SK-N-DZ (cell line): ENCODE measurements at places on chromosomes 13 and 19.

DNA sequence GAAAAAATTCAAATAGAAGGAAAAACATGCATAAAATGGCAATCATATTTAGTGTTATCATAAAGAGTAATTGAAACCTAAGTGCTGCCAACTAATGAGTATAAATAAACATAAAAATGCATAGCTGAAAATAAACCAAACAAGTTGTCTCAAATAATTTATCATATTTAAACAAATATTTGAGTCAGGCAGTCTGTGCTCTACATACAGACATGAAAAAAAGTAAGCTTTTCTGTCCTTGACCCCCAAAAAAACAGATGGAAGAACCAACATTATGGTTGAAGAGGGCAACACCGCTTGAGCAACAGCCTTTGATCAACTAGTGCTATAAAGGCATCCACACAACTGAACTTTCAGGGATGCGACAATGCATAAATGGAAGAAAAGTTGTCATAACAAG is 735.1 kb upstream of the MIR17HG start:
- DNase-seq = no peak

GRCh38 chr13:54165581-54166215 is 1137.1 kb downstream of the OLFM4 start:
- DNase-seq = no peak

DNA sequence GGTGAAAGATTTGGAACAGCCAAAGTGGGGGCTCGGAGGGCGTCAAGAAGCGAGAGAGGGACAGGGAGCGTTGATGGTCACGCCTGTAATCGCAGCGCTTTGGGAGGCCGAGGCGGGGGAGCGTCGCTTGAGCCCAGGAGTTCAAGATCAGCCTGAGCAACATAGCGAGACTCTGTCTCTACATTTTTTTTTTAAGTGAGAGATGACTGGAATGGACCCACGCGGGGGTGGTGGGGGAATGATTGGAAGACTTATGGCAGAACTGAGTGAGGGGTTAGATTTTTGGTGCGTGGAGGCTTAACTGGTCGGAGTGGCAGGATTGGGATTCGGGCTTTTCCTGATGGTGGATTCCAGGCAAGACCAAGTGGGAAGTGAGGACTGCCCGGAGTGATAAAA is 725 bp downstream of the PSMD8 start:
- no peak for DNase-seq

- DNase-seq = no peak
These were observed 120.3 kb upstream of the SERTM1 start for GRCh38 chr13:36553491-36553890.

DNA sequence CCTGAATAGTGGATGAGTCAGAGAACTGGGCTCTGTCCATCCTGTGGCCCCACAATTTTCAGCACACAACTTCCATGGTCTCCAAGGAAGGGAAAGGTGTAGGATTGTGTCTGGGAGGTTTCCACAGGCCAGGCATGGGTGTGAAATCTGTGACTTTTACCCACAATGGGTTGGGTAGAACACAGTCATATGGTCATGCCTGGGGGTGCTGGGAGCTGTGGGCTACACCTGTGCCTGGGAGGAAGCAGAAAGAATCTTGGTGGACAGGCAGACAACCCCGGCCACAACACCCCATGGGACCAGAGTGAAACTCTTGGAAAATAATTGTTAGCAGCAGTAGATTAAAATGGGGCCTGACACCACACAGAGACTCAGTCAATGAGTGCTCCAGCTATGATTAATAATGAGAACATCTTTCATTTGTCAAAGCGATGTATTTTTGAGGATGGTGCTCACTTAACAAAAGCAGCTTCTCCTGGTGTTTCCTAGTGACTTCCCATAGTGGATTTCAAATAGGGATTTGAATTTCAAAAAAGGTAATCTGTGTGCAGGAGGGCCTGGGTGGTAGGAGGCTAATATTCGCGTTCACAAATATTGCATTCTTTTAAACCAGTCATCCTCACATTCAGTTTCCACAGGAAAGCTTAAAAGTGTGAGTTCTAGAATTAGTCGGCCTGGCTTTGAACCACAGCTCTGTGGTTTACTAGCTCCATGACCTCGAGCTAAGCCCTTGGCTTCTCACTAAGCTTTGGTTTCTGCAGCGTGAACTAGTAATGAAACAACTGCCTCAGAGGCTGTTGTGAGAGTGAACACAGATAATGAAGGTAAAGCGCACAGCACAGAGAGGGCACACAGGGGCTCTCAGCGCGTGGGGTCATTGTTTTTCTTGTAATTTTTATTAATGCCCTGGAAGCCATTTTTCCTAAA is 89.3 kb upstream of the UQCRFS1 start:
- no peak for DNase-seq

GRCh38 chr13:49792550-49793324 is at the start of gene KPNA3:
TSS of gene KPNA3 (minus strand) at chr13:49792682. CDS start at chr13:49792506, 176 bp downstream.
- peak; percentile 97 for DNase-seq

DNA sequence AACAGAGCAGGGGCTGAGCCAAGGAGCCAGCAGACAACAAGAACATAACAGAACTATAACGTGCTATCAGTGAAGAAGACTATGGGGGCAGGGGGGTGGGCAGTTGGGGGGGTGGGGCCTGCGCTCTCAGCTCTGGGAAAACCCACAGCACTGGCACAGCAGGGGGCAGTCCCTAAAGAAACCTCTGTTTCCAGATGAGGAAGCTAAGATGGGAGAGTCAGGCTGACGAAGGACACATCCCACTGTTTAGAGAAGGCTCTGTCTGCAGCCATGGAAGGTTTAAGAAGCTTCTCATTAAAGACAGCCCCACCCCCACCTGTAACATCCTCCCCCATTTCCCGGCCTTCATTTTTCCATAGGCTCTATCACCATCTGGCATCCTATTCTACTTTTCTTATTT is 7.1 kb upstream of the DOCK9 start:
- no peak for DNase-seq

DNA sequence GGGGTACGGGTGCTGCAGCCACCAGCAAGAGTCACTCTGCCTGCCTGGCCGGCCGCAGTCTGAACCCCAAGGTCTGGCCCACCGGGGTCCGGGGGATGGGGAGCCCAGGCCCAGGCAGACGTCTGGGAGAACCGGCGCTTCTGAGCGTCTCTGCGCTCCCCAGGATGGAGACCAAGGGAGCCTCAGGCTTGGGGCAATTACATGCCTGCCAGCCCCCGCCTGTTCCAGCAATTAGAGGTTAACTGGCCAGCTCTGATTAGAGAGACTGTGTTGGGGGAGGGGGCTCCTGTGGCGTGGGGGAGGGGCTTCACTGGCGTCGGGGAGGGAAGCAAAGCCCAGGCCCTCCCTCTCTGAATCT is 11.9 kb downstream of the MEIS3 start:
- DNase-seq = no peak

DNA sequence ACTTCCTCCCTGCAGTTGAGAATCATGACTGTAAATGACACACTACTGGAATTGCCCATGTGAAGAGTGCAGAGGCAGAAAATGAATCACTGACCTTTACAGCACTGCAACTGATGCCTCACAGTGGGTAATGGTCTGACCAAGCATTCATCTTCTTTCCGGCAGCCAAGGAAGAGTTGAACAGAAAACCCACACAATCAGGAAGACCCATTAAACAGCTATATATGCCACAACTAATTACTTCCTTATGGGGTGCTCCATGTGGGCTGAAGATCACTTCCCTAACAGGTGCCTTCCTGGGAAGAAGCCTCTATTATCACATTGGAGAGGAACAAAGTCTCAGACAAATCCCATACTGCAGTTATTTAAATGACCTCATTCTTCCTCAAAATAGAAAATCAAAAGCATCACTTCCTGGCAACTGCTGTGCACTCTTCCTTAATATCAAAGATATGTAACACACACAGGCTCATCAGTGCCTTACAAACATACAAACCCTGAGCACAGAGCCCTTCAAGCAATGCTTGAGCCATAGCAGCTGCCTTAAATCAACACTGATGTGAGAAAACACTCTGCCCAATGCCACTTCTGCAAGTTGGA is 45.8 kb downstream of the RUBCNL start:
- DNase-seq = no peak

- no peak for DNase-seq
These were observed 994 bp downstream of the CCDC194 start for GRCh38 chr19:17393002-17393401.

DNA sequence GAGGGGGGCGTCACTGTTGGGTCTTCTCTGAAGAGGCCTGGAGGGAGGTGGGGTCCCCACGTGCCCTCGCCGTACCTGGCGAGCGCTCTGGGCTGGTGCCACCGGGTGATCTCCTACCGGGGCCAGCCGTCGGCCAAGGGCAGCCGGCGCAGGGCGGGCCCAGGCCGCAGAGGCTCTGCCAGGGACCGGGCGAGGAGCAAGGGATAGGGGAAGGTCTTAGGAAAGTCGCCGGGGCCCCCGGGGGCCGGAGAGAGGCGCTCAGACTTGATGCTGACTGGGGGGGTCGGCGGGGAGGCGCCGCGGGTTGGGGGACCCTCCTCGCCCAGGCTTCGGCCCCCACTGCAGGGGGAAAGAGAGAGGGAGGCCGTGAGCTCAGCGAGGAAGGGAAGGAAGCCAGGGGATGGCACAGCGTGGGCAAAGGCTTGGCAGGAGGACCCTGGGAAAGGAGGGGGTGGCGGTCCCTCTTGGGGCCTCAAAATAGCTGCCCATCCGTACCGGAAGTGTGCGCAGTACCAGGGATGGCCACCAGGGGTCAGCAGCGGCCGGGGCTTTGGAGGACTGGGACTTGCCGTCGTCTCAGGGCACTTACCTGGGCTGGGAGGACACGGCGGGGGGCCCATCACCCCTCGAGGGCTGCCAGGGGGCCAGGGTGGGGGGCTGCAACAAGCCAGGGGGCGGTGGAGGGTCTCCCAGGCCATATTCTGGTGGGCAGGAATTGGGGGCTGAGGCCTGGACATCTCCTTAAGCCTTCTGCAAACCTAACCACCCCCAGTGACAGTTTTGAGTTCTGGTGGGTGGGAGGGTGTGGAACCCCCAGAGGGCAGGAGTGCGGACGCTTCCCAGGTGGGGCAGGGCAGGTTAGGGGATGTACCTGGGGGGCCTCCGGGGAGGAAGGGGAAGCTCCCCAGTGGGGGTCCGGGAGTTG is 7.7 kb upstream of the TMEM161A start:
- peak; percentile 62 for DNase-seq

- no peak for DNase-seq
These were observed 17.9 kb downstream of the UBAC2 start for GRCh38 chr13:99218545-99218944.

GRCh38 chr19:46674416-46675178 is 13.6 kb upstream of the DACT3 start:
- DNase-seq = peak; percentile 35

DNA sequence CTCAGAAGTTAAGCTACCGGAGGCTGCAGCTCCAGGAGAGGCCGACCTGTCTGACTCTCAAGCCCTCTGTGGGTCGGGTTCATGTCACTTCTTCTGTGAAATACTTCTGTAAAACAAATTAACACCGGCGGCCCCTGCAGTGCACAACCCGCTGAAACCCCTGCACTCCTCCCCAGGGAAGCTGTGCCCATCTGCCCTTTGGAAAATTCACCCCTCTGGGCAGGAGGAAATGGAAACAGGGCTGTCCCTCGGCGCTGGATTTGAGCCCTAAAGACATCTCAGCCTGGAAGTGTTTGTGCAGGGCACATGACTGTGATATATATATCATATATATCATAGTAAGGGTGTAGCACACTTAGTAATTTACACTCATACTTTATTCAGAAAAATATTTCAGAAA is 415.3 kb downstream of the IRS2 start:
- DNase-seq = no peak

DNA sequence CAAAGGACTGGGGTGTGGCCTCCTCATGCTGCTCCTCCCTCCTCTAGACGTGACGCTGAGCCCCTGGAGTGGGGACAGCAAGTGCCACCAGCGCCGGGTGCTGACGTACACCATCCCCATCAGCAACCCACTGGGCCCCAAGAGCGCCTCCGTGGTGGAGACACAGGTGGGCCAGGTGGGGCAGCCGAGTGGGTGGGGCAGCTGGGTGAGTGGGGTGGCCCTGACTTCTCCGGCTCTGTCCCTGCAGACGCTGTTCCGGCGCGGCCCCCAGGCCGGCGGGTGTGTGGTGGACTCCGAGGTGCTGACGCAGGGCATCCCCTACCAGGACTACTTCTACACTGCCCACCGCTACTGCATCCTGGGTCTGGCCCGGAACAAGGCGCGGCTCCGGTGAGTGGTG is 11.1 kb upstream of the SCN1B start:
- no peak for DNase-seq

- DNase-seq = peak; percentile 77
These were observed at the start of gene ZNF677 for GRCh38 chr19:53254411-53255341. TSS of gene ZNF677 (minus strand) at chr19:53254873. CDS start at chr19:53251550, 3,323 bp downstream.

DNA sequence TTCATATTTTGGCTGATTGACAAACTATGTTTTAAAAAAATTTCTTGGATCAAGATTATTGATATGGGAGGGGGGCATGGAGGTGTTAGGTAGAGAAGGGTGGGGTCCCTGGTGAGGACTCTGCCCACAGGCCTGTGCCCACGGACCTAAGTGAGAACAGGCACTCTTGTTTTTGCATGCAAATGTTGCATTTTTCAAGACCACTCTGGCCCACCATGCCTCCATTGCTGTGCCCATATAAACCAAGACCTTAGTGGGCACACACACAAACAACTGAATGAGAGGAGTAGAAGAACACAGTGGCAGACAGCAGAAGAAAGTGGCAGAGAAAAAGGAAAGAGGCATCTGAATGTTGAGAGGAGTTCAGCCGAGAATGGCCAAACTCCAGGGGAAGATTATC is 69.6 kb upstream of the ZNF98 start:
- DNase-seq = no peak

DNA sequence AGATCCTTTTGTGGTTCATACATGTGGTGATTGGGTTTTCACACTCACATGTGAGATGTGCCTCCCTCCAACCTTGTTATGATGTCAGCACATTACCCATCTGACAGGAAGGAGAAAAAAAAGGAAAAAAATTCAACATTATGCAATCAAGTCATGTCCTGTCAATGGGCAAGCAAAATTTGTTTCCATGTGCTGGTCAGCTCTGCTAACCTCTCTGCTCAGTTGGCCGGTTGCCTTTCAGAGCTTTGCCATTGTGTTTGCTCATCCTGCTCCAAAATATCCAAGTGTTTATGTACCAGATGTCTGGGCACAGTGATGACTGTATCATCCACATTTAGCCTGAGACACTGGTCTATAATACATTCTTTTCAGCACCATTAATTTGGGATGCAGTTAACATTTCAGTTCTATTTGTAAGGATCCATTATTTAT is 27.0 kb upstream of the METTL21C start:
- no peak for DNase-seq

- no peak for DNase-seq
These were observed 145.7 kb downstream of the ABCC4 start for GRCh38 chr13:95155504-95155903.

GRCh38 chr13:98710521-98710920 is 42.0 kb downstream of the SLC15A1 start:
- no peak for DNase-seq
